ENCODE measurements at places on chromosomes 11 and 22.

GRCh38 chr22:42745118-42745517 lies 24.4 kb upstream of the A4GALT start:
- DNase-seq, result no peak

- DNase-seq, result no peak
Observed at GRCh38 chr22:34294476-34294875, 374.2 kb upstream of the LARGE1 start.

- no peak for DNase-seq
Observed at GRCh38 chr11:126403658-126404057, 48.2 kb downstream of the ST3GAL4 start.

DNA sequence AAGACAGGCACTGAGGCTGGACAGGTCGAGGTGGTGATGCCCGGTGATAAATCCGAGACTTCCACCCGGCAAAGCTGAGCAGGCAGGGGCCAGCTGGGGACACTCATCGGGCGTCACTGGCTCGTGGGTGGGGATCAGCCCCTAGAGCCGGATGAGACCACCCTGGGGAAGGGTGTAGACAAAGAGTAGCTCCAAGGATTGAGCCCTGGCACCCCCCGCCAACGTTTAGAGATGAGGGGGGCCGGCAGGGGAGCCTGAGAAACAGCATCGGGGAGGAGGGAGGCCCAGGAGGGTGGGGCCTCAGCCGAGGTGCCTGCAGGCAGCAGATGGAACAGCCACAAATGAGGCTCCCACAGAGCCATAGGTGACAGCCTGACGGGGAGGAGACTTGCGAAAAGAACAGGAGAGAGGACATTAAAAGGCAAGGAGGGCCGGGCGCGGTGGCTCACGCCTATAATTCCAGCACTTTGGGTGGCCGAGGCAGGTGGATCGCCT lies 27.4 kb upstream of the CBX7 start:
- DNase-seq, result no peak

- DNase-seq, result peak; percentile 46
Observed at GRCh38 chr11:72642884-72643522, 31.2 kb downstream of the PDE2A start.

DNA sequence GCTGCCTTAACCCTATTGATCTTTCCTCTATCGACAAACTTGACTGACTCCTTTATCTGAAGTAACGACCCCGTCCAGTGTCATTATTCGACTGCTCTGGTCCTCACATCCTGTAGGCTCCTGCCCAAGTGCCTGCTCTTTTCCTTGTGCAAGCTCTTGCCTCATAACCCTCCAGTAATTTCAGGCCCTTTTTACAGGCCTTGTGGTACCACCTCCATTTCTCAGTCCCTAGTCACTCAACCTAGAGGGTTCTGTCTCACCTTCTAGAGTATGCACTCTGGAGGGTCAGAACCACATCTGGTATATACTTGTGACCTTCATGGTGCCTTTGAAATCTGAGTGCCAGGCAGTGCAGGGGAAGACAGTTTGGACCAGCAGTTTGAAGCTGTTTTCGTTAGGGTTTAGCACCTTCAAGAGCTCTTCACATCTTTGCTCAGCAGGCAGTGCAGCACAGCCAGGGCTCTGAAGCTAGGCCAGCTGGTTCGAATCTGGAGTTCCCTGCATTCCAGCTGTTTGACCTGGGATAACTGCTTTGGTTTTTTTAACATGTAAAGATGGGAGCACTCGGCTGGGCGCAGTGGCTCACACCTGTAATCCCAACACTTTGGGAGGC lies 11.2 kb downstream of the SNRPD3 start:
- DNase-seq, result no peak

DNA sequence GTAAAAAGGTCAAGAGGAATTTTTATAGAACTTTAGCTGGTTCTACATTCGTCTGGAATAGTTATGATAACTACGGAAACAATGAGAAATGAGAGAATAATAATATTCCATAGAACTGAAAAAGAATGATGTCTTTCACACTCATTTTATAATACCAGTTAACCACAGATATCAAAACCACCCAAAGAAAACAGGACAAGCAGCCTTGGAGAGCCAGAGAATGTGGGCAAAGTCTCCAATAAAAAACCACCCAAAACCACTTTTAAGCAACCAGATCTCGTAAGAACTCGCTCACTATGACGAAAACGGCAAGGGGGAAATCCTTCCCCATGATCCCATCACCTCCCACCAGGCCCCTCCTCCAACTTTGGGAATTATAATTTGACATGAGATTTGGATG lies 60.8 kb downstream of the ARHGAP32 start:
- no peak for DNase-seq

- DNase-seq, result no peak
Observed at GRCh38 chr11:112437096-112437495, 176.4 kb upstream of the PLET1 start.

DNA sequence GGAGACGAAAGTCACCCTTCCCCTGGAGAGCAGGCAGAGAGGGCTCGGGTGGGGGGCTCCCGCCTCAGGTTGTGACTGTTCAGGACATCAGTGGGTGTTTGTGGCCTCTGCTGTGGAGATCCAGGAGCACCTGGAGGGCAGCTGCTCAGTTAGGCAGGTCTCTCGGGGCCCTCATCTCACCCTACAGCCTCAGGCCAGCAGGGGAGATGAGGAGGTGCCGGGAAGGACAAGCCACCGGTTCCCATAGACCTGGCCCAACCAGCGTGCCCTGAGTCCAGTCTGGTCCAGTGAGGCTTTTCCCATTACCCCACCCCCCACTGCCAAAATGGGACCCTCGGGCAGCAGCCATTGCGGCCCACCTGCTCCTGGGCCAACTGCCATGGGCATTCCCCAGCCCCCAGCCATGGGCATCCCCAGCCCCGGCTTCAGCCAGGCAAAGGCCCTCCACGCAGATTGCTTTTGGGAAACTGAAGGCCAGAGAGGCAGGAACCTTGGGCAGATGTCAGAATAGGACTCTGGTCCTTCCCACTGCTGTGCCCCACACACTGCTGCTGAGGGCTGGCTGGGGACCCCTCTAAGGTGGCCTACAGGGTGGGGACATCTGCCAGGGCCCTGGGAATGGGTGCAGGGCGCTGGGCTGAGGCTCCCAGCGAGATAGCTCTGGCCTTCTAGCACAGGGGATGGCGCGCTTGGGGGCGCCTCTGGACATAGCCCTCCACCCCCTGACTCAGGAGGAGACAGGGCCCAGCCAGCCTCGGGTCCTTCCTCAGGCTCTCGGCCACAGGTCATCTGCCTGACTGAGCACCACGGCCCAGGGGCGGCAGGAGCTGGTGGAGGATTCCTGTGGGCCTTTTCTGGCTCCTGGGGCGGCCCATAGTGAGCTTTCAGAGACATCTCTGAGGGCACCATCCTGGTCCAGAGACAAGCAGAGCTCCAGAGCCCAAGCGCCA lies 4.8 kb downstream of the PIM3 start:
- no peak for DNase-seq

DNA sequence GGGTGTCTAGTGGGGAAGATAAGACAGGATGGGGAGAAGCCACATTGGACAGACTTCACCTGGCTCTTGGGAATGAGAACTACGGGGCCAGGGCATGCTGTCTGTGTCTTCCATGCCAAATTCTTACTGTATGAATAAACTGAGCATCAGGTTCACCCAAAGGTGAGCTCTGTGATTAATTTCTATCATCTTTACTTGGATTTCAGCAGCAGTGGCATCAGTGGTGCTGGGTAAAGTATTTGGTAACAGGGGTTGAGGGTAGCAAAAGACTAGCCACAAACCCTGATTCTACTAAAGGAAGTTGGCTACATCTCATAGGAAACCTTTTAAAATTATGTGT lies 38.8 kb downstream of the IRAG1 start:
- DNase-seq, result no peak

DNA sequence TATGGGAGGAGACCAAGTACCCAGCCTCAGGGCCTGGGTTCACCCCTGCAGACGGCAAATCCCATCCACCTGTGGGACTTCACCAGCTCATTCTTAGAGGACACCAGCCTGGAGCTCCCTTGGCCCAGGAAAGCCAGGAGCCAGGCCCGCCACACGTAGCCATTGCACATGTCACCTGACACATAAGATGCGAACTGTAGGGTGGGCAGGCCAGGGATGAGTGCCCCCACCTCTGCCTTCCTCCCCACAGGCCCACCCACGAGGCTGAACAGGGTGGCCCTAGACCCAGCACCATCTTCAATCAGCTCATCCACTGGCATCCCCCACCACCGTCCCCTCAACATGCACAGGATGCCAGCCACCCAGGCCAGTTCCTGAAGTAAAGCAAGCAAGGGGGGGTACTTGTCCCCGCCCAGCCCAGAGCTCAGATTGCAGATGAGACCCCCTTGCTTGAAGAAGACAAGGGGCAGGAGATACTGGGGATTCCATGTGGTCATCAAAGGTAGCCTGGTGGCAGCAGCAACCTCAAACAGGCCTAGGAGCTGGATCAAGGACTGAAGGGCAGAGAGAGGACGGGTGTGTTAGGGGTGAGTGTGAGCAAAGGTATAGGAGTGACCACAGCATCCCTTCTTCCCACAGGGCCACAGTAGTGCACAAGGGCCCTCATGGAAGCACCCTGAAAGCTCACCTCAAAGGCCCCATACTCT lies 45.6 kb downstream of the IGLL5 start:
- DNase-seq, result no peak

- no peak for DNase-seq
Observed at GRCh38 chr22:46737105-46737975, 712 bp downstream of the CERK start.

DNA sequence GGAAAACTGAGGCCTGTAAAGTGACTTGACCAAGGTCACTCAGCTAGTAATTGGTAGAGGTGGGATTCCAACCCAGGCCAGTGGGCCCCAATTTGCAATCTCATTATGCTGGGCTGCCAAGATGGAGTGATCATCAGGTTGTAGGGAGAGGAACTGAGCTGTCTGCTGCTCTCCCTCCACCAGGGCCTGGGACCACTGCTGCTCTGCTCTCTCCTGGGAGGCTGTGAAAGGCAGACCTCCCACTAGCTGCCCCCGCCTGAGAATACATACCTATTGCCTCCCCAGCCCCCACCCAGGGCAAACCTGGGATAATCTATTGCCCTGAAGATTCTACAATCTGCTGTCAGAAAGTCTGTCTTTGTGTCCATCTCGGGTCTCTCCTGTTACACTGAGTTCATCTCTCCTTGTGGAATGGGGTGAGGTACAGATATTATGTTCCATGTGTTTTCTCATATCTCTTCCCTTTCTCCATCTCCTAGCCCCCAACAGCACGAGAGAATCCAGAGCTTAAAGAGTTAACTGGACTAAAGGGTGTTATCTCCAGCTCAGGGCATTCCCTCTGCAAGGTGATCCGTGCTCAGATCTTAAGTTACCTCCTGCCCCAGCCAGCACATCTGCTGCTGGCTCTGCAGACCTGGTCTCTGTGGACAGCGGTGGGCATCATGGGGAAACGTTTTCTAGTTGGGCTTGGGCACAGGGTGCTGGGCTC lies 5.6 kb downstream of the NECTIN1 start:
- DNase-seq, result no peak

DNA sequence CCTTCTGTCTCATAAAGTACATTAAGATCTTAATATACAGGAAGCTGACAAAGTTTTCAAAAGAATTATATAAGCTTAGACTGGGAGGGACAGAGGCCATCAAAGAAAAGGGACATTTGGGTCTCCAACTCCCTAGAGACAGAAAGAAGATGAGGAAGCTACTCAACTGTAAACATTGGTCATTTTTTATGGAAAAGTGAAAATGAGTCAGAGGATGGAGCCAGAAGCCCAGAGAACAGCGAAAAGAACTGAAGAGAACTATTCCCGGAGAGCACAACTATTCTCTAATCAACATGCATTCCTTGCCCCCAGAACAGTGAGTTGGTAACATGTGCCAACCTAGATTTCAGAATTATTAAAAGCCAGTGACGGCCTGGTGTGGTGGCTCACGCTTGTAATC lies 779.3 kb downstream of the DLG2 start:
- no peak for DNase-seq

- no peak for DNase-seq
Observed at GRCh38 chr11:41065432-41065831, 394.0 kb downstream of the LRRC4C start.

- DNase-seq, result no peak
Observed at GRCh38 chr11:128490092-128490491, 97.3 kb downstream of the ETS1 start.

GRCh38 chr11:86802601-86803051 lies 2.3 kb downstream of the PRSS23 start:
- no peak for DNase-seq

- no peak for DNase-seq
Observed at GRCh38 chr22:20110359-20110985, 5.4 kb upstream of the RANBP1 start.

DNA sequence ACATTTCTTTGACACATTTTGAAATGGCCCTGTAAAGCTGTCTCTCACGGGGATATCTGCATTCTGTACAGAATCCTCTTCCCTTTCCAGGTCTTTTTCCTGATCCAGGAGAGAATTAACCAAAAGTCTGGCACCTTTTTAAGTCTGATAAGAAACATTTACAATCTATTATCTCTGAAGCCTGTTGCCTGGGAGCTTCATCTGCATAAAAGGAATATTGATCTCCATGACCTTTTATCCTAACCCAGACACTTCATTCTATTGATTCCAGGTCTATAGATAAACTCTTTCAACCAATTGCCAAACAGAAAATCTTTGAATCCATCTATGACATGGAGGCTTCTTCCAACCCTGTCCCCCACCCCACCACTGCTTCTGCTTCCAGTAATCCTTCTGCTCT lies 33.7 kb upstream of the EI24 start:
- no peak for DNase-seq

DNA sequence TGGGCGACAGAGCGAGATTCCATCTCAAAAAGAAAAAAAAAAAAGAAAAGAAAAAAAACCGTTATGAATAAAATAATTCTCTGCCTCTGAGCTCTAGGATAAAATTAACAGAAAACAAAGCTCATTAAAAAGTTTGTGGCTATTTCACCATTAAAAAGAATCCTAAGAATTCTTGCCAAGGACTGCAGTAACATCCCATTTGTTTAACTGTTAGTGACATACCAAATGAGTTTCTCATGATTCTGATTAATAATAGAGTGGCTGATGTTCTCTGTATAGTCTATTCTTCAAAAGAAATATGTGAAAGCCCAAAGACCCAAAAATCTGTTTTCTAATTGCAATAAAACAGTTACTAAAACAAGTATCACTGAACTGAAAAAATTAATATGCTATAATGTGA lies 19.7 kb downstream of the CLNS1A start:
- DNase-seq, result no peak

GRCh38 chr22:36971341-36972125 lies 47.7 kb downstream of the TST start:
- DNase-seq, result no peak

DNA sequence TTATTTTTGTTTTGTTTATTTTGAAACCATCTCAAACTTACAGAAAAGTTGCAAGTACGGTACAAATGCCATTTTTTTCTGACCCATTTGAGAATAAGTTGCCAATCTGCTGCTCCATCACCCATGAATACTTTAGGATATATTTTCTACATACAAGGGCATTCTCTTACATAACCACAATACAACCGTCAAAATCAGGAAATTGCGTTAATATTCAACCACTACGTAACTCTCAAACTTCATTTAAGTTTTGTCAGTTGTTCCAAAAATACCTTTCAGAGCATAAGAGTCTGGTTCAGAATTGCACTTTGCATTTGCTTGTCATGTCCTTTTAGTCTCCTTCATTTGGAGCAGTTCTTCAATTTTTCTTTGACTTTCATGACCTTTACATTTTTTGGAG lies 194.3 kb upstream of the BDNF start:
- no peak for DNase-seq

GRCh38 chr22:28799606-28800307 lies 612 bp downstream of the XBP1 start:
- no peak for DNase-seq

- DNase-seq, result no peak
Observed at GRCh38 chr11:86396396-86396795, 21.7 kb downstream of the CCDC81 start.
